ENCODE measurements at places on chromosomes 6 and 20.

GRCh38 chr6:170555305-170555704 is 1.1 kb downstream of the TBP start:
- DNase-seq, result no peak

DNA sequence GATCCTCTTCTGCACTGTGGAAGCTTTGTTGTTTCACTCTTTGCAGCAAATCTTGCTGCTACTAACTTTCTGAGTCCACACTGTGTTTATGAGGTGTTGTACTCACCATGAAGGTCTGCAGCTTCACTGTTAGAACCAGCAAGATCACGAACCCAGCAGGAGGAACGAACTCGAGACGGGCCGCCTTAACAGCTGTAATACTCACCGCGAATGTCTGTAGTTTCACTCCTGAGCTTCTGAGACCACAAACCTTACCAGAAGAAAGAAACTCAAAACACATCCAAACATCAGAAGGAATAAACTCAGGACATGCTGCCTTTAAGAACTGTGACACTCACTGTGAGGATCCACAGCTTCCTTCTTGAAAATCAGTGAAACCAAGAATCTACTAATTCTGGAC is 48.1 kb upstream of the MBOAT1 start:
- no peak for DNase-seq

DNA sequence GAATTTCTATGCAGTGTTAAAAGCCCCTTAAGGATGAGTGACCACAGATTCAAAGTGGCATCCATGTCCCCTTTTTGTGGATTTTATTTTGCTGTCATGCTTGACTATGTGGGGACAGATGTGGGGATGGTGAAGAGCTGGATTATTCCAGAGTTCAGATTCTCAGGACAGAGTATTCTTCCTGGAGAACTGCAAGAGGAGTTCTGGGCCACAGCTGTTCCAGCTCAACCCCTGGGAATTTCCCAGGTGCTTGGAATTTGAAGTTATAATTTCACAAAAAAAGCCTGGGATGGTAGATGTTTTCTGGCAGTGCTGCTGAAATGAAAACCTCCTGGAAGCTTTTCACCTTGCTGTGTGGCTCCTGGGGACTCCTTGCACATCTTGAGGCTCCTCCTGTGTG is 671.8 kb upstream of the MARCKS start:
- no peak for DNase-seq

- no peak for DNase-seq
Measured at GRCh38 chr20:13753436-13754036, 31.2 kb downstream of the ESF1 start.

DNA sequence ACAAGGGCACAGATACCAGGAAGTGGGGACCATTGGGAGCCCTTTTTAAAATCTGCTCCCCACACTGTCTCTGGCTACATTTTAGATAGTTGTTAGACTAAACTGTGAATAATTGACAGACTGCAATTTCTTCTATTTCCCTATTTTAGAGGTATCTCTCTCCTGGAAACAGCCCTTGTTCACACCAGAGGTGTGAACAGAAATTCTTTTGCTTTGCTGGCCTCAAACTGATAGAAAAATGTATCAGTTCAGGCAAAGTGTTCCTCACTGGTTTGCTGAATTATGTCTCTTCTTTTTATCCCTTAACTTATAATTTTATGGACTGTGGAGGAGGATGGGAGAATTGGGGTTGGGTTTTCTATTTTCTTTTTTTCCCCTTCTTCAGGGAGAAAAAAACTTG is 513.2 kb upstream of the SULF2 start:
- DNase-seq, result no peak

DNA sequence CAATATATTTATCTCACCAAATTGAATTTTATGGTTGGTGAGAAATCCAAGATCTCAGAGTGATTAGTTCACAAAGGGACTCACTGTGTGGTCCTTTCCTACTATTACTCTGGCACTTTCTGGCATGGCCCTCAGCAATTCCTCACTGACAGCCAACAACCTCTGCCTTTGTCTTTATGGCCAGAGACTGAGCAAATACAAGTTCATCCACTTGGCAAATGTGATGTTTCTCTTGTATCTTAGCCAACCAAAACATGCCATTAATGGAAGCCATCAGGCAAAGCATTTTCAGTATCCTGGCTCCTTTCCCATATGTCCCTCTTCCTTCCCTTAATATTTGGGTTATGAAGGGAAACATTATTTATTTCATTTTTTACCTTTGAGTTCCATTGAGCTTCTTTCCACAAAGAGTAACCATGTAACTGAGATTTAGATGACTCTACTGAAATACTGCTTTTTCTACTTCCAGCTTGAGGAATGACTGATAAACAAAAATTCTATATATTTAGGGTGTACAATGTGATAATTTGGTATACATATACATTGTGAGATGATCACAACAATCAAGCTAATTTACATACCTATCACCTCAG is 30.8 kb upstream of the SMLR1 start:
- DNase-seq, result no peak

DNA sequence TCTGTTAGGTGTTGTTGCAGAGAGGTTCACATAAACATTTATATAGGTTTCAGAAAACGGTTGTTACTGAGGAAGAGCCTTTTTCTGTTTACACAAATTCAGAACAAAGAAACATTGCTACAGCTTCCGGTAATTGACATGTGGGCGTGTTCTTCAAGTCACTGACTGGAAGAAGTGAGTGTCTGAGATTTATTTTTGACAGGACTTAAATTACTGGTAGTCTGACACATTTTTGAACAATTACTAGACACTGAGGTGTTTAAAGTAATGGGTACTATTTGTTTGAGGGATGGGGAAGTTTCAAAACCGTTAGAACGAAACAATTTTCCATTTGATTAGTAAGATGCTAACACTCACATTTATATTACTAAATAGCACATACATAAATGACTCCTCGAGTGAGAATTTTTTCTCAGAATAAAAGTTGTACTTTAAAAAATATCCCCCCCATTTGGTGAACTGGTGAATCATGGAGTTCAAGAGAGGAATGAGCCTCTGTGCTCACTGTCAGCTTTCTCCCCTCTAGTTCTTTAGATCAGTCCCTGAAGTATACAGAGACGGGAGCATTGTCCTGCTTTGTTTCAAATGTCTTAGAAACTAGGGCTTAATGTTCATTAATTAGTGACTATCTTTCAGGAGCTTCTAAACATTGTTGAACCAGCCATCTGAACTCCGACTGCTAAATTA is 98.7 kb downstream of the TSHZ2 start:
- no peak for DNase-seq
